HTR-8/SVneo (cell line): ENCODE measurements at places on chromosomes 16 and 17.
A peak's percentile ranks its signal among the peaks of the same experiment; 100 is the strongest.

GRCh38 chr17:68794636-68795434, 160.4 kb downstream of the ABCA8 start:
- DNase-seq, result no peak

GRCh38 chr16:71369494-71369893, 11.0 kb downstream of the CALB2 start:
- no peak for DNase-seq

GRCh38 chr16:30377050-30377811, 2.6 kb downstream of the MYL11 start:
- no peak for DNase-seq

DNA sequence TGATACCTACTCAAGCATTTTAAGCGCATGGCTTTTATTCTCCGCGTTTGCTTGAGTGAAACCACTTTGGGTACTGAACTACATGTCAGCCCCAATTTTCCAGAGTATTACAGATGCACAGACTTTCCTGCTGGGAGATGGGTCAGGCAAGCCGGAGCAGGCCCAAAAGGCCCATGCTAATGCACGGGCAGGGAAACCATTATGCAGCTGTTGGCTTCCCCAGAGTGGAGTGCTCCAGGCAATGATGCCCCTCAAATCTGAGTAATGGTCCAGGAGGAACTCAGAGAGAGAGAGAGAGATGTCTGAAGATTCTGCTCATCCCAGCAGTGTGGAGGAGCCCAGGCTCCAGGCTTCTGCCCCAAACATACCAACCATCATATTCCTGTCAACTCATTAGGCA, 80.2 kb downstream of the CDH11 start:
- no peak for DNase-seq

DNA sequence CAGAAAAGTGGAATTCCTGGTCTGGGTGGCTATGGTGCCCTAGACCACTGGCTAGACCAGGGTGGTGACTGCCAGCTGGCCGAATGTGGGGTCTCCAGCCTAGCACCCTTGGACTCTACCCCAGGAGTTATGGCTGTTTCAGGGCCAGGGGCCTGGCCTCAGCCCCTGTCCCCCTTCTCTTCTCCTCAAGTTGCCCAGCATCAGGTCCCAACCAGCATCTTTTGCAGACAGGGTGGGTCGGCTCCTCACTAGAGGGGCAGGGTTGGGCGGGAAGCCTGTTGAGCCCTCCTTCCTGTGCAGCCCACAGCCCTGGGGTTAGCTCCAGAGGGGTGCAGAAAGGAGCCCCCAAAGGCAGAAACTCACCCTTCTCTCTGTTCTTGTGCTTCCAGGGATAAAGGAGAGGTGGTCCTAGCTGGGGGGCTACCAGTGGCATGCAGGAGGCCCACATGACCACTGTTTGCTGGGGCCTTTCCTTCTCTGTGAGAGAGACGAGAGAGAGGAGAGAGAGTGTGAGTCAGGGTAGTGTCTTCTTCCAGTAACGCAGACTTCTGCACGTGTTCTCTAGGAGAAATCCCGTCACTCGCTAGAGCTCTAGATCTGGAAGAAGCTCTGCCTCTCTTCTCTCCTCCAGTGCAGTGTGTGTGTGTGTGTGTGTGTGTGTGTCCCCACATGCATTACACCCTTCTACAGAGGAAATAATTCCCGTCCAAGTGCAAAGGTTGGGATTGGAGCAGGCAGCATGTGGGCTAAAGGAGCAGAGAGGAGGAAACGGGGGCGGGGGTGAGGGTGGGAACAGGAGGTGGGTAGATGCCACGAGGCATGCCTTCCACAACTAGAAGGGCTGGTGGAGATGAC, 209.4 kb downstream of the SEC14L1 start:
- DNase-seq, result no peak

DNA sequence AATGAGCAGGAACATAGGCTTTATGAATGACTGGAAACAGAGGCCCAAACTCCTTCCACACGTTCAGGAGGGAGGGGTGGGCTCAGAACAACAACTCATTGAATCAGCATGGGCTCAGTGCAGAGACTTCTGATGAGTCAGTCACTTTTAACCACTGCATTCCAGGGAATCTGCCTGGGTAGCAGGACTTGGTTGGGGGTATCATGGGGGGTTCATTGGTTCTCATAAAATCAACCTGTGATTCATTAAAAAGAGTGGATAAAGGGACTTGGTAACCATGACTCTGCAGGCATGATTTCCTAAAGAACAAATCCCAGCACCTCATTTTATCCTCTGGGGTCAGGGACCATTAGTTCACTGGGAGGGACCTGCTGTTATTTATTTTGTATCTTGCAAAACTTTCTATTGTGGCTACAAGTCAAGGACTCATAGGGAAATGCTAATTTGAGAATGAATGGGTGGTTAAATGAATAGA, 13.8 kb downstream of the ITGB3 start:
- DNase-seq, result peak; percentile 81

DNA sequence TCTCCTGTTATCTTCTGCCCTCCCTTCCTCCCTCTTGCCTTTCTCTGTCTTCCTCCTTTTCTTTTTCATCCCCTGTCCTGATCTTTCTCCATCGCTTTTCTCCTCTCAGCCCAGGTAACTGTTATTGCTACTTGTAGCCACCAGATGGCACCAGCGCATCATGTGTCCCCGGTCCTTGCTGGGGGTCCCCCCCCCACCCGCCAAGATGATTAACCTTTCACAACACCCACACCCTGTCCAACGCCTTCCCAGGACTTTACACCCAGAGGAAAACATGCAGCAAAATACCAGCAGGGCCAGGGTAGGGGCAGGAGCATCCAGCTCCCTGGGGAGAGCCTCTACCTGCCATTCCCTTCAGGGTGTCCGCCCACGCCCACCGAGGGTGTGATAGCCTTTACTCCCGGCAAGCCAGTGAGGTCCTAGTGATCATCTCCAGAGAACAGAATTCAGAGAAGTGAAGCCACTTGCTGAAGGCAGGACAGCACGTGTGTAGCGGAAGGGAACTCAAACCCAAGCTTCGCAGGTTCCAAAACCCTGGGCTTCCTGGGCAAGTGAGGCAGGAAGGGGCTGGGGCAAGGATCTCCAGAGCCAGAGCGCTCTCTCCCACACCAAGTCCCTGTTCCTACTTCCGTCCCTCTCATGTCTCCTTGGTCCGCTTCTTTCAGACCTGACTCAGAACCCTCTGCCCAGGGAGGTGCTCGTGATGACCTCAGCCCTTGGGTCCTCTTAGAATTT, 13.4 kb upstream of the TAC4 start:
- peak; percentile 89 for DNase-seq

- no peak for DNase-seq
Measured at GRCh38 chr16:68272507-68273209, 8.3 kb downstream of the SLC7A6 start.

DNA sequence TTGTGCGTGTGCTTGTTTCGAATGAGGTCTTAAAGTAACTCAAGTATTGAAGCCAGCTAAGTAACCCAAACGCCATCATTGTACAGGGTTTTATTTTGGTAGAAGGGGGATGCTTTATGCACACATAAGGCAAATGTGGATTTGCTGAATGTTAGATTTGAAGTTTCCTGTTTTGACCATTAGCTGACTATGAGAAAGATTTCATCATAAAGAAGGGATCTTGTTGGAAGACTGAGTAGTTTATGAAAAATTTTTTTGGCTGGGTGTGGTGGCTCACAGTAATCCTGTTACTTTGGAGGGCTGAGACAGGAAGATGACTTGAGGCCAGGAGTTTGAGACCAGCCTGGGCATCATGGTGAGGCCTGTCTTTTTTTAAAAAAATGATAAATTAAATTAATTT, 10.0 kb upstream of the ZFP3 start:
- no peak for DNase-seq

DNA sequence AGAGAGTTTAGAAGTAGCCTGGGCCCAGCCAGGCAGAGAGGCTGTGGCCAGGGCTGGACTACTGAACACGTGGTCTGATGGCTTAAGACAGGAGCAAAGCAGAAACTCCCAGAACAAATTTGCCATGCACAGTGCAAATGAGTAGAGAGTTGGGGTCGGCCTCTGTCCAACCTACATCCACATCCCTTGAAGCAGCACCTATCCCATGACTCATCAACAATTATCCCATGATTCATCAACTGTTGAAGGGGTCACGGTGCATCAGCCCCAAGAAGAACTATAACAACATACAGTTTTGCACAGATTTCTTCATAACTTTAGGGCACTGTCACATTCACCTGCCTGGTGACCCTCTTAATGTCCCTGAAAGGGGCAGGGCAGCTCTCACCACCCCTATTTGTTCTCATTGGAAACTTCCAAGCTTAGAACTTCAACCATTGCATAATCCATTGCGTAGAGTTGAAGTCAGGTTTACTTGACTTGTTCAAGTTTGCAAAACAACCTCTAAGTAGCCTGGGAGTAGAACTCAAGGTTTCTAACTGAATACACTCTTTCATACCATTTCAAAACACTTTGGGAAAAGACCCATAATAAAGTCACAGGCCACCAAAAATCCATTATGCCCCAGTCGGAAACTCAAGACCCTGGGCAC, 235.2 kb upstream of the CDH5 start:
- DNase-seq, result no peak

DNA sequence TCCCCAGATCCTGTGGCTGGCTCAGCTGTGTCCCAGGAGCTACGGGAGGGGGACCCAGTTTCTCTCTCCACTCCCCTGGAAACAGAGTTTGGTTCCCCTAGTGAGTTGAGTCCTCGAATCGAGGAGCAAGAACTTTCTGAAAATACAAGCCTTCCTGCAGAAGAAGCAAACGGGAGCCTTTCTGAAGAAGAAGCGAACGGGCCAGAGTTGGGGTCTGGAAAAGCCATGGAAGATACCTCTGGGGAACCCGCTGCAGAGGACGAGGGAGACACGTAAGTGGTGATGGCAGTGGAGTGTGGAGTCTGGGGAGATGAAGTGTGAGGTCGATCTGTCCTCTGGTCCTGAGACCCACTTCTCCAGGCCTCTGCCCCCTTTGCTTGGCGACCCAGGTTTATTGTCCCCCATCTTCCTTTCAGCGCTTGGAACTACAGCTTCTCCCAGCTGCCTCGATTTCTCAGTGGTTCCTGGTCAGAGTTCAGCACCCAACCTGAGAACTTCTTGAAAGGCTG, 585 bp downstream of the WRAP53 start:
- no peak for DNase-seq

DNA sequence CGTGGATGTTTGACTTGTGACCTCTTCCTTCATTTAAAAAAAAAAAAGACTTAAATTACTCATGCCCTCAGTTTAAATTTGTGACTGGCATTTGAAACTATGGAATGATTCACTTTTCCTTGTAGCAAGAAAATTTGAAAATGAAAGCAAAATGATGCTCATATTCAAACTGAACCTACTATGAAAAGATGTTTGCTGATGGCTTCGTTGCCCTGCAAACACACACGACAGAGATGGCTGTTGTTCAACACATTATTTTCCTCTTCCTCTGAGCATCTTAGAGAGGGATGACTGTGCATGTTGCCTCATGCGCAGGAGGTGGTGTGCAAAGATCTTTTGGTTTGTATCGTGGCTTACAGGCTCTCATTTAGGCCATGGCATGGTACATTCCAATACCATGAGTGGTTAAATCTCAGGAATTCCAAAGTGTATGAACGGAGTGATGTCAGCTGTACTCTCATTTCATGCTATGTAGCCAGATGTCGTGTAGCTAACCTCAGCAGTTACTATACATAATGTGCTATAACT, 164.5 kb downstream of the PRKCA start:
- DNase-seq, result peak; percentile 97

DNA sequence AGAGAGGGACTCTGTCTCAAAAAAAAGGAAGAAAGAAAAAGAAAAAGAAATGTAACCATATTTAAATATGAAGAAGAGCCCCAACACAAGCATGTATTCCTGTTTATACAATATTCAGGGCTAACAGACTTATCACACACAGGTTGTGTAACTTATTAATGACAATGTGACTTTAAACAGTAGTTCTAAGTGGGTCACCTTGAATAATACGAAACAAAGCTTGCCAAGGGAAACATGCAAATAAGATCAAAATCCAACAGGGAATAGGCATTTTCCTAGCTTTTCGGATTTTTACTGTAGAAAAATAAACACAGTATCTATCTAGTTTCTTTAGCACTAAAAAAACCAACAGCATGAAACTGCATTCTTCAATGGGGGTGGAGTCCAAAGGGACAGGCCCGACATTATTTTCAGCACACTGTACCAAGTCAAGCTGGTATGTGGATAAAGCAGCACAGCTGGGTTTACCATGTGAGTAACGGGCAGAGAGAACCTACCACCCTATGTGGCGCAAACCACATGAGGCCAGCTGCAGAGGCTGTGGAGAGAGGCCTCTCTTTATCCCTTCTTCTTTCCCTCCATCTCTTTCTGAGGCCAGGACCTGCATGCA, 45.3 kb downstream of the TOM1L2 start:
- no peak for DNase-seq

DNA sequence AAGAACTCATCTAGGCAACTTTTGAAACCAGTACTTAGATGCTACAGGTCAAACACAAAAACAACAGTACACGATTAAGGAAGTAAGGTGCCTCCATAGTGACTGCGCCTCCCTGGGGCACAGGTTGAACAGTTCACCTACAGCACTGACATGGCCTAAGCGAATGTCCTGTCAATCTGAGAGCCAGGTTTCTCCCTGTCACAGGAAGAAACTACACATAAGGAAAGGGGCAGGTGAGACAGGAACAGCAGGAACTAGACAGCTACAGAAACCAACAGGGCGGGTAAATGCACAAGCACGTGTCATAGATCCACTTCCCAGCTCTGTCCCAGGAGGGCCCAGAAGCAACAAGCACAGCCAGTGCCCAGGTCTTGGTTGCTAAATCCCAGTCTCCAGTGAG, 8.0 kb upstream of the ARHGDIA start:
- no peak for DNase-seq

GRCh38 chr17:64252831-64253230, 10.2 kb downstream of the TEX2 start:
- no peak for DNase-seq

DNA sequence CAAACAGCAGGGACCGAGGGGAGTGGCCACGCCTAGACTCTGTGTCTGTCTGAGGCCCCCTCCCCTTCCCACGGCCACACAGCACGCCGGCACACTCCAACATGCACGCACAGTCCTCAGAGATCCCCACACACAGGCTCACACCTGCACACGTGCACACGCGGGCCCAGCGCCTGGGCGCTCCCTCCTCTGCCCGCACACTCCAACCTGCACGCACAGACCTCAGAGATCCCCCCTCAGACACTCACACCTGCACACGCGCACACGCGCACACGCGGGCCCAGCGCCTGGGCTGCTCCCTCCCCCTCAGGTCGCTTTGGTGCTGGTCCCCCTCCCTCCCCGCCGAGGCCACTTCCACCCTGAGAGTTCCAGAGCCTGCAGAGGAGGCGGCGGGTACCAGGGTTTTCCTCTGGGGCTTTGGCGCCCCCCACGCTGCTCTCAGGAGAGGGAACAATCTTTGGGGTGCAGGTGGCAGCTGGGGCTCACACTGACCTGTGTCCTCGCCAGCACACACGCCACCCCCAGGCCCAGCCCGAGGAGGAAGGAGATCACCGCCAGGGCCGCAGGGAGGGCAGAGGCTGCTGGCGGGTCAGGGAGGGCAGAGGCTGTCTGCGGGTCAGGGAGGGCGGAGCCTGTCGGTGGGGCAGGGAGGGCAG, 1.6 kb downstream of the CD7 start:
- DNase-seq, result no peak

DNA sequence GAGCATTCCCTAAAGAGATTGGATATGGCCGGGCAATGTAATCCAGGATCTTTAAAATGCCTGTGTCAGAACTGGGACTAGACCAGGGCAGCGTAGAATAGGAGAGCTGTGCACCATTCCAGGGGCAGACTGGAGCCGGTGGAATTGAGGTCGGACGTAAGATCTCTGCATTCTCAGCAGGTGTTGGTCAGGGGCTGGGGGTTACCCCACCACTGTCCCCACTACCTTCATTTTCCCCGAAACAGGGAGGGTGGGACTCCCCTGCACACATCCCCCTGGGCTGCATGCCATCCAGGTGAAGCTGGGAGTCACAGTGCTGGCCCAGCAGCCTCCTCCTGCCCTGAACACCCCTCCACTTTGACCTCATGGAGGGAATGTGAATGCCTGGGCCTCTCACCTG, 17.8 kb downstream of the OSBPL7 start:
- no peak for DNase-seq
